ENCODE measurements at places on chromosomes 11 and 22. TPM values are rescaled to one million over a fixed set of nuclear protein-coding genes. Genes with fewer than 3 reads are reported as not detected.

The IGSF22 gene
- under 0.01 TPM for total RNA-seq

The NDUFS8 gene
- 99.7 TPM for total RNA-seq

The RFPL2 gene
- not detected for total RNA-seq

The ACTN3 gene
- total RNA-seq: 0.14 TPM

The ZFPL1 gene
- total RNA-seq: 36.6 TPM

The RBFOX2 gene
- 164 TPM for total RNA-seq

The OR1S2 gene
- not detected for total RNA-seq

The GVQW3 gene
- 1.5 TPM for total RNA-seq

The PRR33 gene
- total RNA-seq: not detected

The SESN3 gene
- 22.9 TPM for total RNA-seq

The MOGAT2 gene
- not detected for total RNA-seq

The CREB3L1 gene
- 30.7 TPM for total RNA-seq

The SCUBE1 gene
- total RNA-seq: 5.0 TPM

The TMPRSS5 gene
- total RNA-seq: 0.14 TPM

The C22orf42 gene
- not detected for total RNA-seq

The MS4A15 gene
- not detected for total RNA-seq

The C11orf97 gene
- total RNA-seq: not detected

The ADM2 gene
- total RNA-seq: 2.4 TPM

The MUC6 gene
- total RNA-seq: not detected

The TENM4 gene
- total RNA-seq: 16.4 TPM

The JOSD1 gene
- total RNA-seq: 40.2 TPM

The KRTAP5-8 gene
- total RNA-seq: not detected

The TEAD1 gene
- total RNA-seq: 75.5 TPM

The CDC42EP1 gene
- total RNA-seq: 7.0 TPM

The FGF3 gene
- total RNA-seq: not detected

The HYOU1 gene
- total RNA-seq: 126 TPM

Measured in smooth muscle cell of bladder (primary cell).